ENCODE measurements at places on chromosomes 7 and 10.
A peak's percentile ranks its signal among the peaks of the same experiment; 100 is the strongest.

- no peak for DNase-seq
Observed at GRCh38 chr10:131086094-131086493, 225.4 kb downstream of the TCERG1L start.

GRCh38 chr10:108872854-108873253 is 1050.5 kb downstream of the XPNPEP1 start:
- DNase-seq: no peak

DNA sequence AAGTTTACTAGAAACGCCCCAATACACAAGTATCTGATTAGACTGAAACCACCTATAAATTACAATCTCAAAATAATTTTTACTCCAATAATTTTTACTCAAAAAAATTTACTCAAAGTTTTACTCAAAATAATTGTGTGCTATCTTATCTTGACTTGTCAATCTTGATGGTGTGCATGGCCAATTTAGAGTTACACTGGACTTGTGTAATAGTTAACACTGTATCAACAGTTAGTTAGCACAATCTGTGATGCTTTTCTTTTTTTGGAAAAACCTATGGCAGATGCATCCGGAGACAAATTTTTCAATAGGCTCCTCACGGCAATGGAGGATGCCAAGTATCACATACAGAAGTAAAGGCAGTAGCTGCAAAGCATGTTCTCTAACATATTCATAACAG is 24.9 kb downstream of the LMOD2 start:
- DNase-seq: no peak

DNA sequence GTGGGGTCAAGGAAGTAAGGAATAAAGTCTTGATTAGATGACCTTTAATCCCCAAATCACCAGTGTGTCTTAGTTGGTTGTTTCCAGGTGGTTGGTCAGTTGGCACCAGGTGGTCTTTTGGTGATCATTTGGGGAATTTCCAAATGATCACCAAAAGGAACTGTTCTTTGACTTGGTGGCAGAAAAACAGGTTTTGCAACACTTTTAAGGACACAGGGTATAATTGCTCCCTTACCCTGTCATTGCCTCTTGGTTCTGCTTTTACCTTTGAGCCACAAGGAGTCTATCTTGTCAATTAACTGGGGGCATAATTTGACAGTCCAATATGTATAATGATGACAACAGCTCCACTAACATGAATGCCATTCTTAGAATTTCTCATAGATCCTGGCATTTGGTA is 104.2 kb downstream of the ADK start:
- DNase-seq: no peak

- DNase-seq: no peak
Observed at GRCh38 chr7:12623885-12624498, 53.5 kb downstream of the SCIN start.

- no peak for DNase-seq
Observed at GRCh38 chr7:131014906-131015656, 281.1 kb upstream of the KLF14 start.

GRCh38 chr7:71633551-71634008 is 501.6 kb downstream of the GALNT17 start:
- no peak for DNase-seq

- no peak for DNase-seq
Observed at GRCh38 chr10:59668096-59668495, 41.6 kb downstream of the SLC16A9 start.

- DNase-seq: no peak
Observed at GRCh38 chr10:50473756-50474155, 150.0 kb downstream of the SGMS1 start.

DNA sequence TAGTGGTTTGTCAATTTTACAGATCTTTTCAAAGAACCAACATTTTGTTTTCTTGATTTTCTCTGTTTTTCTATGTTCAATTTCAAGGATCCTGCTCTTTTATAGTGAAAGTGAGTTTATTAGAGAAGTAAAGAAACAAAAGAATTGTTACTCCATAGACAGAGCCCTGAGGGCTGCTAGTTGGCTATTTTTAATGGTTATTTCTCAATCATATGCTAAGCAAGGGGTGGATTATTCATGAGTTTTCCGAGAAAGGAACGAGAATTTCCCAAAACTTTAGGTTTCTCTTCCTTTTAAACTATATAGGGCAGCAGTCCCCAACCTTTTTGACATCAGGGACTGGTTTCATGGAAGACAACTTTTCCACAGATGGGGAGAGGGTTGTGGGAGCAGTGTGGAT is 165.0 kb downstream of the CCSER2 start:
- DNase-seq: no peak

DNA sequence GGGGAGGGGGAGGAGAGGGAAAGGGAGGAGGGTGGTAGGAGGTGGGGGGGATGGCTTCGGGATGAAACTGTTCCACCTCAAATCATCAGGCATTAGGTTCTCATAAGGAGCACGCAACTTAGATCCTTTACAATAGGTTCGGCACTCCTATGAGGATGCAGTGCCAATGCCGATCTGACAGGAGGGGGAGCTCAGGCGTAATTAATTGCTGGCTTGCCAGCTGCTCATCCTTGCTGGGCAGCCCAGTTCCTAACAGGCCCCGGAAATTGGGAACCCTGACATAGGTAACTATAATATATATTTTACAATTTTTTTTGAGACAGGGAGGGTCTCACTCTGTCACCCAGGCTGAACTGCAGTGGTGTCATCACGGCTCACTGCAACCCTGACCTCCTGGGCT is 118.8 kb upstream of the SFMBT2 start:
- DNase-seq: peak; percentile 75

DNA sequence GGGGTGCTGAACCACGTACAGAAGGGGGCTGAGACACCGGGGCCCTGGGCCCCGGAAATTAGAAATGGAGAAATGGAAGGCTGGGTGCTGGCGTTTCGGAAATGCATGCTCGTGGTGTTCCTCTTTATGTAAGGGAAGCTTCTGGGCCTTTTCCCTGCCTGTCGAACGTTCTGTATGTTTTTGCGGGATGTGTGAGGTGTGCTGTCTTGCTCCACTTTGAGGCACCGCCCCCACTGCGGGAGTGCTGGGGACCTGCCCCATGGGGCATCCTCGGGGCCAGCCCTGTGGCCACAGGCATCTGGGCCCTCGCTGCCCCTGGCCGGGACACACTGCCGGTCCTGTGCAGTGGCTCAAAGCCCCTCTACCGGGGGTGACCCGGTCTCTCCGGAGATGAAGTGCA is 1.7 kb upstream of the VENTX start:
- DNase-seq: no peak

DNA sequence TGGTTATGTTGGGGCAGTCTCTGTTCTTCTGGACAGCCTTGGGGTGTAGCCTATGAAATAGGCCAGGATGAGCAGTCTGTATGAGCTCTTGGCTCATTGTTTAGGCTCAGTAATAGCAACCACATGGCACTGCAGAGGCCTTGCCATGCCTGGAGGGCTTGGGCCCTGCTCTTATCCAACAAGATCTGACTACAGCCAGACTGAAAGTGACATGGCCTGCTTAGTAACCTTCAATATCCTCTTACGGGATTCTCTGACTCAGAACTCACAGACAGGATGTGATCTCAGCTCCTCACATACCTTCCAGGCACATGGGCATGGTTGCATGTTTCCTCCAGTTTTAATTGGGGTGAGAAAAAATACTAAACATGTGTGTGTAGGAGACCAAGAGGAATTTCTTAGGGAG is 289.3 kb downstream of the PTEN start:
- no peak for DNase-seq

GRCh38 chr10:92567952-92568600 is 5.8 kb downstream of the IDE start:
- no peak for DNase-seq

DNA sequence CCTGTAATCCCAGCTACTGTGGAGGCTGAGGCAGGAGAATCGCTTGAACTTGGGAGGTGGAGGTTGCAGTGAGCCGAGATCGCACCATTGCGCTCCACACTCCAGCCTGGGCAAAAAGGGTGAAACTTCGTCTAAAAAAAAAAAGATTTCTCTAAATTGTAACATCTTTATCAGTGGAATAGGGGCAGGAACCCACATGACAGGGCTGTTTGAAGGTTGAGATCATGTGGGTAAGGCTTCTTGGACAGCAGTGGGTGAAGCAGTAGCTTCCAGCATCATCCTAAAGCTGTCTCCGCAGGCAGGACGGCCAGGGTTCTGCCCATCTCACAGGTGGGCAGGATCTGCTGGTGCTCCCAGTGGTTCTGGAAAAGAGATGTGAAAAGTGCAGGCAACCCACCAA is 37.9 kb upstream of the SEPHS1 start:
- DNase-seq: no peak

GRCh38 chr10:5587151-5588079 is 62.7 kb downstream of the CALML3 start:
- peak; percentile 67 for DNase-seq

DNA sequence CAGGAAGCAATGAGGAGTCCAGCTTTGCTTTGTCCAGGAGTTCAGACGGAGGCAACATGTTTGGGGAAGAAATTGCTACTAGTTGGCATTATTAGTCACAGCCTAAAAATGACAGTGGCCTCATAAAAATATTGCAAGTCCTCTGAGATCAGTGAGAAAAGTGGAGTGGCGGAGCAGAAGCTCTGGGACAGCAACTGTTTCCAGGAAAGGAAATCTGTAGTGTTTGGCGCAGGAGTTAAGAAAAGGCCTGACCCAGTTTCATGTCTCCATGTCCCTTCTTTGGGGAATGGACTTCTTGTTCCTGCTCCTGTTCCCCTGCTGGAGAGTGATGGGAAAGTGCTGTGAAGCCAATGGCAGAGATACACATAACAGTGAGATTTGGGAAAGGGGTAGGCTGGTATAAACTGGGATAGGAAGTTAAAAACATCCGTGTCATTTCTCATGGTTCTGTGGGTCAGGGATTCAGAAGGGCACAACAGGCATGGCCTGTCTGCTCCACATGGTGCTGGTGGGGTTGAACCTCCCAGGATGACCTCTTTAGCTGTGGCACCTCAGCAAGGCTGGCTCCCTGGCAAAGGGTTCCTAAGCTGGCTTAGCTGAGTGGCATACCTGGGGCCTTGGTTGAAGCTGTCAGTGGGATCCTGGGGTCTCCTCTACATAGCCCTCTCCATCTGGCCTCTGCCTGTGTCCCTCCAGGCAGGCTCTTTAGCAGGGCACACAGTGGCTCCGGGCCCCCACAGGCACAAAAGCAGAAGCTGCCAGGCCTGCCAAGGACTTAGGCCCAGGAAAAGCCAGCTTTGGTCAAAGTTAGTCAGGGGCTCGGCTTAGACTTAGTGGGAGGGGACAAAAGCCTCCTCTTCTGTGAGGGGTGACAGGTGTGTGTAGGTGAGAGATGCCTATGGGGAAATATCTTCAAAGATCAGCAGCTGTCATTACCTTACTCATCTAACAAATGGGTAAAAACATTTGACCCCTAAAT is 77.7 kb downstream of the WDFY4 start:
- DNase-seq: no peak

DNA sequence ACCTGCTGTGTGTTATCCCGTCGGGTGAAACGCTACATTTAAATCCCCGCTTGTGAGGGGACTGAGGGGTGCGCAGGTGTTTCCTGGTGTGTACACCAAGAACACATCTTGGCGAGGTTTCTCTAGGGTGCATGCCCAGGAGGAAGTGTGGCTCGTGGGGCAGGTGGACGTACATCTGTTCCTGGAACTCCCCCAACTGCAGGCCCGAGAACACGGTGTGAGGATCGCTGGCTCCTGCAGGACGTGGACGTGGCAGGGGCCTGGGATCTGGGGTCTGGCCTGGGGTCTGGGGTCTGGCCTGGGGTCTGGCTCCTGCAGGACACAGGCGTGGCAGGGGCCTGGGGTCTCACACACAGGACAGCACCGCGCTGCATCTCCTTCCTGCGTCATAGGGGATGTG is 10.1 kb downstream of the KNDC1 start:
- DNase-seq: peak; percentile 57

DNA sequence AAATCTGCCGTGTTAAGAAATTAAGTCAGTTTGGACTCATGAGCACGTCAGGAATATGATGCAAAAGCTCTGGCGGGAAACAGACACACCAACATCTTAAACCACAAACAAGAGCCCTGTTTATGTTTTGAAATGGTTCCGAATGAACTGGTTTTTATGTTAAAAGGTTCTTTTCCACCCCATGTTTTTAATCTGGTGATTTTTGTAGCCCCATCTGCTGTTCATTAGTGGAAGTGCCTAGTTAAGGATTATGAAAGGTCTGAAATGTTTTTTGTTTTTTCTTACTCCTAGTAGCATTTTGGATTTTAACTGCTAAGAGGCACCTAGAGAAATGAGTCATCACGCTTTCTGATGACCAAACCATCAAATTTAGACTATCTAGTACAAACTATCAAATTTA is 404.1 kb upstream of the MKI67 start:
- DNase-seq: no peak

DNA sequence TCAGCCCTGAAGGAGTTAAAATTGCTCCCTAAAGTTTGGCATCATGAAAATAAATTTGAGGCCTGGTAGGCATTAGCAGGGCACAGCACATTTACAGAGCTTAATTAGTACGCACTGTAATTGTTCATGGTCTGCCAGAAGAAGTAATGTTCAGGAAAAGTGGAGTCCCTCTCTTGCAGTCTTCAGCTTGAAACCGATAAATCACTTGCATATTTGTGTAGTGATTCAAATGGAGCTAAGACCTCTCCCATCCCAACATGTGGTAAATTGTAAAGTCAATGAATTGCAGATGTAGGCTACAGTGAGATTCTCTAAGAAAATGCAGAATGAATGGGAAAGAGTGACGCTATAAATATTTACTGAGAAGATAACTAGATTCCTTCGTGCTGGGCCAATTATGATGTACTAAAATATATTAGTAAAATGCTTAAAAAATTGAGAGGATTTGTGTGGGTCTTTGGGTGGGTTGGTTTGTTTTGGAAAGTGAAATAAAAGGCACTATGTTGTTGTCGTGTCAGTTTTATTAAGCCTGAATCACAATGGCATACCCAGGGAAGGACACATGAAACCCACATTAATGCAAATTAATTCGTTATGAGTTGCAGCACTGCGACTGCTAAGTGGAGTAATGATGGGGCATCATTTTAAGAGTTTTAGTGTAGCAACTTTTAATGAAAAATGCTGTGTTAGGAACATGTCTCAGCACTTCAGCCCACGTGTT is 8.4 kb downstream of the TCF7L2 start:
- no peak for DNase-seq

GRCh38 chr10:28845009-28845682 is 167.8 kb downstream of the BAMBI start:
- DNase-seq: no peak
